GM23248 (cell line): ENCODE measurements at places on chromosomes 16 and 17.

- peak; percentile 89 for DNase-seq
Measured at GRCh38 chr17:44900894-44901293, 1.6 kb upstream of the EFTUD2 start.

GRCh38 chr16:31477220-31478216, 5.4 kb upstream of the SLC5A2 start:
- DNase-seq = no peak

- DNase-seq = peak; percentile 31
Measured at GRCh38 chr16:83808573-83809014, 816 bp downstream of the HSBP1 start.

GRCh38 chr17:77721846-77722160, 236.7 kb upstream of the TNRC6C start:
- DNase-seq = no peak

- no peak for DNase-seq
Measured at GRCh38 chr17:58757162-58757613, 1.5 kb downstream of the PPM1E start.

DNA sequence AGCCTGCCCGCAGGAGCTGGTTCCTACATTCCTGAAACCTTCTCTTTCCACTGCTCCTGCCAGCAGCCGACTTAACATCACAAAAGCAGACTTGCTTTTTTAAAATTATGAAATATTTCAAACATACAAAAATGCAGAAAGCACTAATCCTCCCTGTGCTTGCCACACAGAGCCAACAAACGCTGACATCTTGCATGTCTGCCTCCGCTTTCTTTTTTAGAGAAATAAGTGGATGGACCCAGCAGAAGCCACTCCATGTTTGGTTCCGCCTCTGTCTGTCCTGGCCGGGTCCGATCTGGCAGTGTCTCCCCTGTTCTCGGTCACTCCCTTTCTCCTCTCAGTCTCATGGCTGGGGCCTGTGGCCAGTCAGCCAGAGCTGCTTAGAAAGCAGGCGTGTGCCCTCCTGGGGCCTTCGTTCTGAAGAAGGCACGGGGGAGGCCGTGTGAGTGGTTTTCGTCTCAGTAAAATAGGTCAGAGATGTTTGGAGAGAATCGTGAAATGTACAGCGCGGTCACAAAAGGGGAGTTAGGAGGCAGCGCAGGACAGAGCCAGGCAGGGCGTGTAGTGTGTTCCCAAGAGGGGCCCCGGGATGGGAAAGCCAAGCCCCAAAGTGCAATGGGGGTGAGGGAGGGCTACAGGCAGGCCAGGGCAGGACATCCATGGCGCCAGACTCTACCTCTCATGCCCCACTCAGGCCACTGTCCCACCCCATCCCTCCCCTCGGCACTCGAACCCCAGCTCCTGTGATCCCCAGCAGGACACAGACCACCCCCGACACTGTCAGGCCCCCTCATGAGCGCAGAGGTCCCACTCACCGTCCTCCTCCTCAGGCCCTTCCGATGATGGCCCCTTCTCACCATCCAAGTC, 23.2 kb downstream of the MXRA7 start:
- peak; percentile 67 for DNase-seq

- DNase-seq = peak; percentile 51
Measured at GRCh38 chr17:78882540-78883088, 20.4 kb downstream of the CEP295NL start.

GRCh38 chr16:88459366-88460073, 6.4 kb downstream of the ZFPM1 start:
- DNase-seq = no peak

DNA sequence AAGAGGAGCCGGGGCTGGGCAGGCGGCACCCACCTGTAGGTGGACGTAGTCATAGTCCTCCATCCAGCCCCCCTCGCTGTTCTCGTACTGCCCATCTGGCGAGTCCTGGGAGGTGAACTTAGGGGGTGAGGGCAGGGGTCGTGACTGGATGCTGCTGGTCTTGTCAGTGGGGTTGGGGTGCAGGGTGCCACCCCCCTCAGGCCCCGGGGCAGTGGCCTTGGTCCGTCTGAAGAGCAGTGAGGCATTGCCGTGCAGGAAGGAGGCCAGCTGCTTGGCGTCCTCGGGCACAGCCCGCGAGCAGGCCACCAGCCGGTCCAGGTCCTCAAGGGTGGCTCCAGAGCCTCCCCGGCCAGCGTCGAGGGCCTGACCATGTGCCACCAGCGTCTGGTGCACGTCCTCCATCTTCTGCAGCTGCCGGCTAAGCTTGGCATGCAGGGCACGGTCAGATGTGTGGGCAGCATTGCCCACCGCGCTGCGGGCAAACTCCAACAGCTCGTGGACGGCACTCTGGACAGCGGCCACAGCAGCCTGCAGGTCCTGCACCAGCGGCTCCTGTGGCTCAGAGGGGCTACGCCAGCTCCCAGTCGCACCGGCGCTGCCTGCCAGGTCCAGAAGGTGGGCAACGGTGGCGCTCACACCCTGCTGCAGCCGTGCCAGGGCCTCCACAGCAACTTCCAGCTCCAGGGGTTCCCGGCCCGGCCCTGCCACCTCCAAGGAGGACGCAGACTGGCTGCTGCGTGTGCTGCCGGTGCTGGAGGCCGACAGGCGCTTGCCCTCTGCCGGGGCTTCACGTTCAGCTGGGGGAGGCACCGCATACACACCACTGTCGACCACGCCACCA, 16.3 kb downstream of the CTRB1 start:
- no peak for DNase-seq

GRCh38 chr17:37756051-37756450, 11.2 kb upstream of the HNF1B start:
- no peak for DNase-seq

GRCh38 chr17:41860254-41860931, 4.8 kb downstream of the KLHL11 start:
- no peak for DNase-seq

DNA sequence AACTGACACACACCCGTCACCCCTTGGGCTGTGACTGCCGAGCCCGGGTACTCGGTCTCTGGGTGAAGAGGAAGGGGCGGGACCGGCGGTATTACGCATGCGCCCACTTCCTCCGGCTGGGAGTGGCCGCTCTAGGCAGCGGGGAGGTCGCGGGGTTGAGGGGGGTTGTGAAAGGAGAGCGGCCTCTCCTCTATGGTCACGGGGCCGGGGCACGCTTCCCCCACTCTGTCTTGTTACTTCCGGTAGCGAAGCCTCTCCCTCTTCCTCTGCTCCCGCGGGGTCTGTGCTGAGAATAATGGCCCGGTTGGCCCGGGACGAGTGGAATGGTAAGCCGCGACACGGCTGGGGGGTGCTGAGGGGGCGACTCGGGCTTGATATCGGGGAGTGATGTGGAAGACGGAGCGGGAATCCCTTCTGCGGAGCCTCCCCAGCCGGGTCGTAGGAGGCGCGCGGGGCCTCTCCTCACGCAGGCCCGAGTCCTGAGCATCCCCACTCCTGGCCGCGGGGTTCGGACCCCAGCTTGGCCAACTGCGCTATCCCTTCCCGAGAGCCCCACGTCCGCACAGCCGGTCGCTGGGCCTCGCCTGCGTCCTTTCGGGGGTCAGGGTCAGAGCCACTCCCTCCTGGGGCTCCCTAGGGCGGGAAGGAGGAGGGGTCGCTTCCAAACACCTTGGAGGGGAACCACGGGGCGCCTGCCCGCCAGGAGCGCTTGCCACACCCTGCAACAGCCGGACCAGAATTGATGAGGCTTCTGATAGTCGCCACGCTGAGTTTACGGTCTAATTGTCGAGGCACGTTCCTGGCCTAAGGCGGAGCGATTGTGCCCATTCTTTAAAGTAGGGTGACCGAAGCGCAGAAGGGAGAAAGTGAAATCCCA, at the start of gene BFAR:
TSS of gene BFAR (plus strand) at position 259 of the 877 bp plus-strand sequence. CDS start 11,396 bp downstream, outside the sequence.
- DNase-seq = peak; percentile 97

DNA sequence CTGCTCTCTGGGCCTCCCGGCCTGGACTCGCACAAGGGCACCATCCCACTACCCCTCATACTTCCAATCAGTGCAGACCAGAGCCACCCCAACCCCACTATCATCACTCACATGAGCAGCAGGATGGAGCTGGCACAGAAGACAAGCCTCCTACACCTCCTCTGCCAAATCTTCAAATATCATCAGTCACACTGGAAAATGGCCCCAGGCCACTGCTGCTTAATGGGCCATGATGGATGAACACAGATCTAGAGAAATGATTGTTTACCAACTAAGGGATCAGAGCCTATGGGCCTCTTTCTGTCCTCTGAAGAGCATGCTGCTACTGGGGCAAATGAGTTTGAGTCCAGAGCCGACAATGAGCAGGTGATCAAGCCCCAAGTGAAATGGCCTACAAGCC, 165.5 kb downstream of the GRIN2A start:
- DNase-seq = no peak

DNA sequence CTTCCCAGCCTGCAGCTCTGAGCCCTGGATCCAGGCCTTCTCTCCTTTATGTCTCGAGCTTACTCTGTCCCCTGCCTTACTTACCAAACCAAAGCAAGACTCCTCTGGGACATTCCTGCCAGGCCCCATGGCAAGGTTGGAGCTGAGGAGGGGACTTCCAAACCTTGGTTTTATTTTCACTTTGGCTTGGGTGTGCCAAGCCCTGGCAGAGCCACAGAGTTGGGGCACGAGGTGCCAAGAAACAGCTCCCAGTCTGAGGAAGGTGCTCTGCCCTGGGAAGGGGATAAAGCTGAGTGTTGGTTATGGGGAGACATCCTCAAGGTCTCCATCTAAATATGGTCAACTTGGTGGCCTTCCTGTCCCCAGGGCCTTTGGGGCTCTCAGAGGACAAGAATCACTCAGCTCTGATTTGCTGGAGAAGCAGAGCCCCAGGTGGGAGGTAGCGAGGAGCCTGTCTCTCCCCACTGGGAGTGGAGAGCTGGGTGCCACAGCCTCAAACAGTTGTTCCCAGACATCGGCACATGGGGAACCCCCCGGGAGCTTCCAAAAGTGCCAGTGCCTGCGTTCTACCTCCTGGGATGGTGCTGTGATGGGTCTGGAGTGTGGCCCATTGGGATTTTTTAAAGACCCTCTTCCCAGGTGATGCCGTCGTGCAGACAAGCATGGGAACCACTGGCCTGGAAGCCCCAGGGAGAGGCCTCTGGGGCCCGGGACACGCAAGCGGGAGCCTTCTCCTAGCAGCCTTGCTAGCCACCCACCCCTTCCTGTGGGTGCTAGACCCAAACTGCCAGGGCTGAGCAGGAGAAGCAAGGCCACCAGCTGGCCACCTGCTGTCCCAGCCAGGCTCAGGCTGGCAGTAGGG, 10.3 kb downstream of the NLRC5 start:
- no peak for DNase-seq

GRCh38 chr17:26773189-26774188, 520.4 kb upstream of the WSB1 start:
- no peak for DNase-seq

GRCh38 chr16:4372001-4372577, 441 bp downstream of the VASN start:
- DNase-seq = peak; percentile 81

- peak; percentile 31 for DNase-seq
Measured at GRCh38 chr16:24541233-24541933, 2.0 kb downstream of the RBBP6 start.

- DNase-seq = peak; percentile 72
Measured at GRCh38 chr17:59371416-59372100, 40.1 kb downstream of the YPEL2 start.

DNA sequence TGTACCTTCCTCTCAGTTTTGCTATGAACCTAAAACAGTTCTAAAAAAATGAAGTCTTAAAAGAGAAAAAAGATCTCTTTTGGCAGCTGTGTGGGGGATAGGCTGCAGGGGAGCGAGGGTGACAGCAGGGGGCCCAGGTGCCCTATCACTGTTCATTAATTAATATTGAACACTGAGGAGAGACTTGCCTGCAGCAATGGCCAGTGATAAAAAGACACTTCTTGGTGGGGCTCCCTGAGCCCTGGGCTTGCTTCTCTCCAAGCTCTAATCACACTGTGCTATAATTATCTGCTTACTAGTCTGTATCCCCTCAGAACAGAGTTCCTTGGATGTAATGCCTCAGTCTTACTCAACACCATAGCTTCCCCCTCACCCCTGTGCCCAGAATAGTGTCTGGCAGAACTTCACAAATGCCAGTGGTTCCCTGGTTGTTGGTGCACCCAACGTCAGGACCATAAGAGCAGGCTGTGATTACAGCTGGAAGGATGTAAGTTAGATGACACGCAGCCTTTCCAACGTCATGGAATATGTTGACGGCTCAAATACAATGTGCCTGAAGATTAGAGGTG, 52.0 kb upstream of the IRX6 start:
- DNase-seq = no peak

DNA sequence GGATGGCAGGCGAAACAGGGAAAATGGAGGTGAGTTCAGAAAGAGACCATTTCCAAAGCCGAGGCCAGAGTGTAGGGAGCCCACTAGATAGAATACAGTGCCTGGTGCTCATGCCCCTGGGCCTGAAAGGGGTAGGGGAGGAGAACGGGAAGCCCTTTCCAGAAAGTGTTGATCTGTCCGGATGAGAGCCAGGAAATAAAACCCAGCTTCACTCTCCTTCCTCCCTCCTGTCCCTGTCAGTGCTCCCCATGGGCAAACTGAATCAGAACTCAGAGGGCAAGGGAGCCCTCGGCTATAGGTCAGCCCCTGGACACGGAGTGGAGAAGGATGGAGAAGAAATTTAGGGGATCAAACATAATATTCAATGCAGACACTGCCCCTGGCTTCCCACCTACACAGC, 57.7 kb upstream of the RPL38 start:
- DNase-seq = no peak

DNA sequence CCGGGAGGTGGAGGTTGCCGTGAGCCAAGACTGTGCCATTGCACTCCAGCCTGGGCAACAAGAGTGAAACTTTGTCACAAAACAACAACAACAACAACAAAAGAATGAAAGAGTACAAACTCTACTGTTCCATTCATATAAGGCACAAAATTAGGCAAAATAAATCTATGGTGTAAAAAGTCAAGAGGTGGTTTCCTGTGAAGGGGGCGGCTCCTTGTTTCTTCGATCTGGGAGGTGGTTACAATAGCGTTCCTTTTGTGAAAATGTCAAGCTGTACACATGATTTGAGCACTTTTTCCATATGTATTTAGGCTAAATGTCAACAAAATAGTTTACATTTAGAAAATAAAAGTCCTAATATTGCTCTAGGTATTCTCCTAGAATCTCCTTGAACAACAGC, 6.9 kb downstream of the SIAH1 start:
- no peak for DNase-seq

DNA sequence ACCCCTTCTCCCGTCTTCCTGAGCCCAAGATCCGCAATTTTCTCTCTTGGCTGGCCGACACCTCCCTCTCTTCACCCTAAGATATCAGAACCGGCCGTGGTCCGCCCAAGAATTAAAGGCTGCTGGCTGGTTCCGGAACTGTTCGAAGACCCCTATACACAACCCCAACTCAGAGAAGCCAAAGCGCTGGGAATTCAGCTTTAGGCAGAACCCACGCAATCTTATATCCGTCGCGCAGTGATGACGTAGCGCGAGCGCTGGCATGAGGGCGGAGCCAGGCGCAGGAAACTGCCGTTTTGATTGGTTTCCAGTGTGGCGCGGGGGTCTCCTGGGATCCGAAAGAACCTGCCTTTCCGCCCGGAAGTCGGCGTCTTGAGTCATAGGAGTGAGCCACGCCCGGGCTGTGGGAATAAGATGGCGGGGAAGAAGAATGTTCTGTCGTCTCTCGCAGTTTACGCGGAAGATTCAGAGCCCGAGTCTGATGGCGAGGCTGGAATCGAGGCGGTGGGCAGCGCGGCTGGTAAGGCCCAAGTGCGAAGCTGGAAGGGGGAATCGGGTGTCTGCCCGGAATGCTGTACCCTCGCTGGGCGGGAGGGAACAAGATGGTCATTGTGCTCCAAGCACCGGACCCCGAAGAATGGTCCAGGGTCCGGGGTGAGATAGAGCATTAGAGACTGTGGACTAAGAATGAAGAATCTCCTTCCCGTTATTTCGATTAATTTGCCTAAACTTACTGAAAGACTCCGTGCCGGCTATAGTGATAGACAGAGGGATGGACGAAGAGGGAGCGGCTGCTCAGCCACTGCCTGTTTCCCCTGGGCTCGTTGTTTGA, at the start of the genes RECQL5 and SAP30BP:
TSS of gene RECQL5 (minus strand) at position 196 of the 832 bp plus-strand sequence. CDS start 597 bp downstream, outside the sequence.
TSS of gene SAP30BP (plus strand) at position 380 of the 832 bp plus-strand sequence. CDS start at position 415, 35 bp downstream.
- peak; percentile 99 for DNase-seq

GRCh38 chr17:47728214-47728877, 4.7 kb upstream of the TBX21 start:
- no peak for DNase-seq
